ENCODE measurements at places on chromosomes 5 and 9.

- no peak for DNase-seq
Observed at GRCh38 chr9:102405218-102405867, 589.8 kb upstream of the CYLC2 start.

- no peak for DNase-seq
Observed at GRCh38 chr5:54370982-54371381, 60.6 kb upstream of the ARL15 start.

DNA sequence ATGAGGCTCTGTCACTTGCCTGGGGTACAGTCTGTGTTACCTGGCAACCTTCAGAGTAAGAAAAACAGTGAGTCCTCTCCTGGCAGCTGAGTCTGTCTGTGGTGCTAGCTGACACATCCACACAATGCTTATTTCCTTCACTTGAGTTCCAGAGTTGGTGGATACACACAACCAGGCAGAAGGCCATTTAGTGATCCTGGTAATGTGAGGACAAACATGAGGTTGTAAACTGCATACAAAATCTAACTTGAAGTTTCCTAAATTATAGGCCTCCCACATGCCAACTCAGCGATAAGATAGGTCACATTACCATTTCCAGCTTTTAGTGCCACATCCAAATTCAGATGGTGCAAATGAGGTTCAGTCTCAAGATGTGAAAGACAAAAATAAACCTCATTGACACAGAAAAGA lies 125.5 kb downstream of the DCP2 start:
- no peak for DNase-seq

- no peak for DNase-seq
Observed at GRCh38 chr5:61402970-61403900, 71.2 kb downstream of the ZSWIM6 start.

GRCh38 chr9:110958847-110959246 lies 79.4 kb downstream of the LPAR1 start:
- no peak for DNase-seq

- DNase-seq = no peak
Observed at GRCh38 chr5:168813184-168813968, 234.2 kb upstream of the PANK3 start.

DNA sequence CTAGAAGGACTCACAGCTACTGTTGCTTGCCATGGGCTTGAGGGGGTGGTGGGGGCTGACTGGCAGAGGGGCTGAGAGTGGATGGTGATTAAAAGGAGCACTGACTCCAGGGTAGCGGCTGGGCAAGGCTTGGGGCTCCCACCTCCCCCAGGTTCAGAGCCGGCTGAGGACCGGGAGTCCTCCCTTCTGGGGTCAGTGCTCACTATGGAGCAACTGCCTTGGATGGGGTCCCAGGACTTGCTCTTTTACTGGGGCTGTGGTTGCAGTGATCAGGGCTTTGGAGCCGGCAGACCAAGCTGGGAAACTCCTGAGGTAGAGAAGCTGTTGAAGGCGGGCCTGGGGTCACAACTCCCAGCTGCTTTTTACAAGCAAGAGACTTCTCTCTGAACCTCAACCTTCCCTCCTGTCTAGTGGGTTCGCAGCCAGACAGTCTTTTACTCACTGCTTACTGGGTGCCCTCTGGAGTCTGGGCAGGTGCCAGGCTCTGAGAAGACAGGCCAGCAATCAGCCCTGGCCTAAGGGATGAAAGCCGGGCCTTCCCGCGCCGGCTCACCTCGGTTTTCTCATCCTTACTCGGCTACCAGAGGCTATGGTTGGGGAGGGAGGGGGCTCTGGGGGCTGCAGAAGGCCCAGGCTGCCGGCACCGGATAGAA lies 795 bp upstream of the ASS1 start:
- no peak for DNase-seq

GRCh38 chr9:97500263-97500662 lies 1.2 kb upstream of the TMOD1 start:
- DNase-seq = no peak

GRCh38 chr9:121071756-121072421 lies 2.9 kb upstream of the CNTRL start:
- no peak for DNase-seq

- no peak for DNase-seq
Observed at GRCh38 chr9:96442491-96442890, 7.5 kb upstream of the HABP4 start.

DNA sequence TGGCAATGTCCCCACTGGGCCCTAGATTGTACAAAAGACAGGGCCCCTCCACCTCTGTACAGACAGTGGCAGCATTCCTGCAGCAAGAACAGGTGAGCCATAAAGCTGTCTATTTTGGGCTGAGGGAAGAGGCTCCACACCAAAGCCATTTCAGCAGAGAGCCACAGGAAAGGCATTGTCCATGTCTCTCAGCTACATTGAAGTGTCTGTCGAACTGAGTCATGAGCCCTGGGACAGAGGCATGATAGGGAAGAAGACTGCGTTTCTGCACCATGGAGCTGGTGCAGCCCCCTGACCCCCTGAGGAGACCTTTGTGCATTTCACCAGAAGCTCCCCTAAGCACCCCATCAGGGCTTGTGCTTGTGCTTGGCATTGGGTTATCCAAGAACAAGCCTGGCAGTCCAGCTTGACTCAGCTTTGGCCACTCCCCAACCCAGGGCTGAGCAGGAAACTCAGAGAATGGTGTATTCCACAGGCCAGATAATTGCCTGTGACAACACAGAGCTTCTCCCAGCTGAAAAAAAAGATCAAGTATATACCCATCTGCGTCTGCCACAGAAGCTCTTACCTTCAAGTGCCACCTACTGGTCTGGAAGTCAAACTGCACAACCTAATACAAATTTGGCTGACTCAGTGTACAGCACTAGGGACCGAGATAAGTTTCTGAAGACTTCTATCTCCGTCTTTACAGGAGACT lies 5.9 kb upstream of the FRMD3 start:
- DNase-seq = no peak

DNA sequence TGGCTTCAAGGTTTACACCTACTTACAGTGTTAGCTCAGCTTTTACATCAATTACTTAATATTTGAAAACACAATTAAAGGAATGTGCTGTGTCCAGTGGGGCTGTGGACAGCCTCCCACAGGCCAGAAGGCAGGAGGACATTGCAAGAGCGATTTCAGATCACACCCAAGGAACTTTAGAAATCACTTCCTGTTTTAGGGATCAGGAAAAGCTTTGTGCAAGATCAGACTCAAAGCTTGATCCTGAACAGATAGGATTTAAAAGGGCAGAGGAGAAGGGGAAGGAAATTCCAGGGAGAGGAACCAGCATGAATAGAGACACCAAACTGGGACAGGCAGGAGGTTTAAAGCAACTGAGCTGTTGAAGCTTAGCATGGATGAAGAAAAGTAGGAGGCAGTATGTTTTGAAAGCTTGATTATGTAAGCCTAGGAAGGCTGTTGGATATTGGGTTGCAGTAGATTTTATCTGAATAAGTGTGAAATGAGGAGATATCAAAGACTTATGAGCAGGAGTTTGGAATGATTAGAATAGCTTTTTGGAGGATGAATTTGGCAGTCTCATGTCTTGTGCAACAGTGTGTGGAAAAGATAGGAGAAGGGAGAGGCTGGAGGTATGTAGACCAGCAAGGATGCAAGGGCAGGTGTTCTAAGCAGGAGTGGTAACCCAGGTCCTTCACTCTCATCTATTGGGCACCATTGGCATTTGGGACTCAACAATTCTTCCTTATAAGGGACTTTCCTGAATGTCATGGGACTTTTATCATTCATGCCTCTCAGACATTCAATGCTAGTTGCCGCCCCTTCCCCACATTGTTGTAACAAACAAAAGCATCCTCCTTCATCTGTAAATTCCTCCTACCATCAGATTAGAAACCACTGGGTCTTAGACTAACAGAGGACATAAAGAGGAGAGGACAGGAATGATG lies 123.5 kb downstream of the TARS1 start:
- no peak for DNase-seq

GRCh38 chr5:153209687-153210086 lies 280.8 kb upstream of the GRIA1 start:
- no peak for DNase-seq

DNA sequence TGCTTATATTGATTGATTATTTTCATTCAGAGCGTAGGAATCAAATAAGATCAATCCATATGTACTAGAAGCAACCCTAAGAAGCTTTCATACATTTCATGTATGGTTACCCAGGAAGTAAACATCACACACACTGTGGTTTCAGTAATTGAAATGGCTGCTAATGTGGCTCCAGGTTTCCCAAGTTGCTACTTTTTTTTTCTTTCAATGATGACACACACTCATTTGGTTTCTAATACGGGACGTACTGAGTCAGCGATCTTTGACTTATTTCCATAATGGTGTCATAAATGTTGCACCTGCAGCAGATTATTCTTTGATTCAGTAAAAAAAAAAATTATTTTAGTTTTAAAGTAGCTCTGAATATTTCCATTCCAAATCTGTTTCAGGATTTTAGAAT lies 248.6 kb downstream of the CTNND2 start:
- no peak for DNase-seq

DNA sequence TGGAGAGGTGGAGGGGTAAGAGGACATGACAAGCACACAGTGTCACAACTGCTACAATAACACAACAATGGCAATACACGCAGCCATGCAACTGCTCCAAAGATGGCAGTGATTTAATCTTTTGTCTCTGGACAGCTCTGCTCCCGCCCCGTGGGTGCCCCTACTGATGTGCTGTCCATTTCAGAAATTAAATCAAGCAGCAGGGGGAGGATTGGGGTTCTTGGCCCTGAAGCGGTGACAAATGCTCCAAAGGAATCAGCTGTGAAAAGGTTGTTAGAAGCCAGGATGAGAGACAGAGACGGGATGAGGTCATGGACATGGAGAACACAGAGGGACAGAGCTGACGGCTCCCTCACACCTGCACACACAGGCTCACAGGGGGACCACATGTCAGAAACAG lies 22.6 kb downstream of the CNTFR start:
- DNase-seq = no peak
